ENCODE measurements at places on chromosomes 1 and 21.
A peak's percentile ranks its signal among the peaks of the same experiment; 100 is the strongest.

GRCh38 chr21:20106368-20106767, 891.8 kb upstream of the NCAM2 start:
- DNase-seq, result no peak

- DNase-seq, result no peak
Observed at GRCh38 chr1:18336801-18337200, 143.9 kb upstream of the KLHDC7A start.

DNA sequence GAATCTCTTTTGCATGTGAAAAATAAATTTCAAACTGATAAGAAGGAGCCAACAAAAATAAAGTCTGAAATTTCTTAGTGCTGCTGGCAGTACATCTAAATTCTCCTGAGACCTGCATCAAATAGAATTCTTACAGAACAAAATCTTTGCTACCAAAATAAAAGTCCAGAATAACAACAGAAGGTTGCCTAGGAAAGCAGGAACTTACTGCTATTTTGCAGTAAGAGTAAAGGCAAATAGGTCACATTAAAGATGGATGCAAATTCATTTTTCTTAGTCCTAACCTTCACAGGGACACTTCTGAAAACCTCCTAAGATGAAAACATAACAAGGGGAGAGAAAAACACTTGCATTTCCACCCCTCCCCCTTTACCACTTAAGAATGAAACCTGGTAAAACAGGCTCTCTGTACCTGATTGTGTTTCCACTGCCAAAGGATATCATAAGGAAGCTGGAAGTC, 59.0 kb downstream of the RUSC1 start:
- DNase-seq, result no peak

- peak; percentile 99 for DNase-seq
Observed at GRCh38 chr1:66676613-66677298, 75.5 kb upstream of the DYNLT5 start.

GRCh38 chr21:34793471-34793870, 124.7 kb downstream of the CLIC6 start:
- no peak for DNase-seq

GRCh38 chr1:202275061-202275770, 66.5 kb downstream of the UBE2T start:
- no peak for DNase-seq

GRCh38 chr1:24857507-24858133, 72.5 kb downstream of the RUNX3 start:
- no peak for DNase-seq

- DNase-seq, result peak; percentile 17
Observed at GRCh38 chr1:32247983-32248889, 1.2 kb downstream of the FAM167B start.

GRCh38 chr1:166884971-166885370, 8.9 kb upstream of the TADA1 start:
- DNase-seq, result no peak

GRCh38 chr1:31954607-31955283, 16.6 kb upstream of the PTP4A2 start:
- DNase-seq, result peak; percentile 25

- no peak for DNase-seq
Observed at GRCh38 chr1:198778049-198778448, 139.2 kb downstream of the PTPRC start.

DNA sequence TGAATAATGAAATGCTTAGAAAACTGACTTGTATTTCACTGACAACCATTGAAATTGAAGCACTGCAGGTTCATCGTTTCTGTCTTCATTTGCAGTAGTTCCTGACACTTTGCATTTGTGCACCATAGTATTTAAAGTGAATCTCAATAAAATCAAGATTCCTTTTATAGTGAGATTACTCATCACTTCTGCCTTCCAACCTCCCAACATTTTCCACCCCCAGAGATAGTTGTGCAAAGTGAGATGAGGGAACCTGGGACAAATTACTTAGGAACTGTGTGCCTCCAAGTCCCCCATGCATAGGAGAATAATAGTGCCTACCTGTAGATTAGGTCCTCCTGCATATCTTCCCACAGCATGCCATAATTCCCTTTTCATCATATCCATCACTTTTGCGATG, 114.9 kb upstream of the DPT start:
- DNase-seq, result no peak

DNA sequence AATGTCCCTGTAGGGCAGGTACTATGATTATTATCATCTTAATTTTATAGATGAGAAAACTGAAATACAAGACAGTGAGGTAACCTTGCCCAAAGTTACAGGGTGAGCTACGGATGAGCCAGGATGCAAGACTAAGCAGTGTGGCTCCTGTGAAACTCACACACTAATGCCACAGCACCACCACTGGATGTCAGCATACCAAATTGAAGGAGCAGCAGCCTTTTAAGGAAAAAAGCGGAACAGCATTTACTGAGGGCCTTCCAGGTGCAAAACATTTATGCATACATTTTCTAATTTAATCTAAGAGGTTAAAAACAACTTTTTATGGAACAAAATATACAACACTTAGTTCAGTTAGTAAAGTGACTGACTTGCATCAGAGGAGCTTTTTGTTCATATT, 41.7 kb downstream of the SEC16B start:
- no peak for DNase-seq

DNA sequence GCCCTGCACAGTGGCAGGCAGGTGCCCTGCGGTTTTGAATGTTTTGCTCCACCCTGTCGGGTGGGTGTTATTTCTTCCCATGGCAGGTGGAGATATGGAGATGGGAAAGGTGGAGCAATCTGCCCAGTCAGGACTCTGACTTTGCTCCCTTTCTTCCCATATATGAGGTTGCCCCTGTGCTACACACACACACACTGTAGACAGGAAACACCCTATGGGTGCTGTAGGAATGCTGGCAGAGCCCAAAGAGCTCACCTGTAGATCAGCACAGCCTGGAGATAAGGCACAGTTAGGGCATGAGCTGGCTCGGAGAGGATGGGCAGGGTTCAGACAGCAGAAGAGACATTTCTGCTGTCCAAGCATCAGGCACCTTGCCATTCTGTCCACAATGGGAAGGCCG, 246.0 kb upstream of the AJAP1 start:
- no peak for DNase-seq

- no peak for DNase-seq
Observed at GRCh38 chr1:226325178-226325577, 16.2 kb upstream of the LIN9 start.

DNA sequence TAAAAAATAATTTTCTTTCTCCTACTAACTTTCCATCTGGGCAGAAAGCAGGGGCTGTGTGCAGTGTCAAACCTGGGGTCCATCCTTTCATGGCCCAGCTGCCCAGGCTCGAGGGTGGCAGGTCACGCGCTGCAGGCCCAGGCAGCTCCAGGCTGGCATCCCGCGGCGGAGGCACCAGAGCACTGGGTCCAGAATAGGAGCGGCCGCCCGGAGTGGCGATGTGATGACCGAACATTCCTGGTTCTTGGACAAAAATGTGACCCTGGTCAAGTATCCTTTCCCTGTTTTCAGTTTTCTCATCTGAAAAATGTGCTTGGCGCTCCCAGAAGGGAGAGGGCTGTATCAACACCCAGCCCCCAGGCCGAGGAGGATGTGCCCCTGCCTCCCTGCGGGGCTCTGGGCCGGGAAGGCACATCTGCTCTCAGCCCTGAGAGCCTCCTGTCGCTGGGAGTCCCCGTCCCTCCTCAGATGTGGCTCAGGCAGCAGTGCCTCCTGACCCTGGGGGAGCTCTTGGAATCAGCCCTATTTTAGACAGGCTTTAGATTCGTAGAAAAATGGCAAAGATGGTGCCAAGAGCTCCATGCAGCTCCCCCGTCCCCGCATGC, 29.3 kb downstream of the SLX9 start:
- DNase-seq, result no peak

DNA sequence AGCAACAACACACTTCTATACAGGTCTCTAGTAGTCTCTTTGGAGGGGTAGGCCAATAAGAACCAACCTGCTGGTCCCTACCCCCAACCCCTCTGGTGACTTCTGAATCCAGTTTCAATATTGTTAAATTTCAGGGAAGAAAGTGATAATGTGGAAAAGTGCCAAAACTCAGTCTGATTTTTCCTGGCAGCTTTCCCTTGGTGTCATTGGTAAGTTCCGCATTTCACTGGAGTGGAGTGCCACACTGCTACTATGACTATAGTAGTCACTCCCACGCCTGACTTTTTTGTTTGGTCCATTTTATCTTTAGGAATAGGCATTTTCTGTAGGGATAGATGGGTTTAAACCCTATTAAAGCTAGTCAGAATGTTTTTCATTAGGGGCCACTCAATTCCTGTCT, 5.7 kb upstream of the ARID1A start:
- DNase-seq, result no peak

GRCh38 chr1:158107916-158108315, 72.8 kb upstream of the CD1D start:
- DNase-seq, result no peak

DNA sequence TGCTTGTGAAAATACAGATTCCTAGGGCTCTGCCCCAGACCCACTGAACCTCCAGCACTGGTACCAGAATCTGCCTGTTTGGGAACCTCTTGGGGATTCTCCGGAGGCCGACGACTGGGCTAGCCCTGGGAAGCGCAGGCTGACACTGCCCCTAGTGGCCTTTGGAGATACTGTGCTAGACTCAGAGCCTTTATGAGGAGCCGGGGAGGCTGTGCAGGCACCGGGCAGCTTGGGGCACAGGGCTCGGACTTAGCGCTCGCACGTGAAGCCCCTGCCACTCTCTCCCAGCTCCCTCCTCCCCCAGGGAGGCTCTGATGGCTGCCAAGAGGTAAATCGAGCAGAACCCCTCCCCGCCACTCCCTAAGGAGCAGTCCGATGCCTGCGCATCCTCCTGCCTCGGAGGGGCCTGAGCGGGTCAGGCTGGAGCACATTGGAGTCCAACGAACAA, 144.6 kb upstream of the TNR start:
- DNase-seq, result peak; percentile 23

- no peak for DNase-seq
Observed at GRCh38 chr1:43303471-43304313, 2.9 kb downstream of the TIE1 start.

DNA sequence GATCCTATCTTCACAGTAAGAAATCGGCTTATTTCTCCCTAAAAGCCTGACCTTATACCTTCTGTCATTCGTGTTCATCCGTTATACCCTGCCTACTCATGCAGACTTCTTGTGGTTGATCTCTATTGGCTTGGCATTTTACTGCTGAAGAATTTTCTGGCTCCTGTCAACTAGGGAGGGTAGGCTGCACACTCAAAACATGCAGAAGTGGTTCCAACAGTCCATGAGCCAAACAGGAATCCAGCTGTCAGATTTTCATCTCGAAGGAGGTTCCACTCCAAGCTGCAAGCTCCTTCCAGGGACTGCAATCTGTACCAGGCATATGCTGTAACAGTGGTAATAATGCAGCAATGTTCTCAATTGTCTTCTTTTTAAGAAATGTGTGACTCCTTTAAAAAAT, 10.1 kb downstream of the DNAJC11 start:
- peak; percentile 76 for DNase-seq

GRCh38 chr1:230858918-230859729, 9.2 kb downstream of the C1orf198 start:
- DNase-seq, result peak; percentile 46

GRCh38 chr21:42539931-42540343, 26.3 kb downstream of the SLC37A1 start:
- no peak for DNase-seq

DNA sequence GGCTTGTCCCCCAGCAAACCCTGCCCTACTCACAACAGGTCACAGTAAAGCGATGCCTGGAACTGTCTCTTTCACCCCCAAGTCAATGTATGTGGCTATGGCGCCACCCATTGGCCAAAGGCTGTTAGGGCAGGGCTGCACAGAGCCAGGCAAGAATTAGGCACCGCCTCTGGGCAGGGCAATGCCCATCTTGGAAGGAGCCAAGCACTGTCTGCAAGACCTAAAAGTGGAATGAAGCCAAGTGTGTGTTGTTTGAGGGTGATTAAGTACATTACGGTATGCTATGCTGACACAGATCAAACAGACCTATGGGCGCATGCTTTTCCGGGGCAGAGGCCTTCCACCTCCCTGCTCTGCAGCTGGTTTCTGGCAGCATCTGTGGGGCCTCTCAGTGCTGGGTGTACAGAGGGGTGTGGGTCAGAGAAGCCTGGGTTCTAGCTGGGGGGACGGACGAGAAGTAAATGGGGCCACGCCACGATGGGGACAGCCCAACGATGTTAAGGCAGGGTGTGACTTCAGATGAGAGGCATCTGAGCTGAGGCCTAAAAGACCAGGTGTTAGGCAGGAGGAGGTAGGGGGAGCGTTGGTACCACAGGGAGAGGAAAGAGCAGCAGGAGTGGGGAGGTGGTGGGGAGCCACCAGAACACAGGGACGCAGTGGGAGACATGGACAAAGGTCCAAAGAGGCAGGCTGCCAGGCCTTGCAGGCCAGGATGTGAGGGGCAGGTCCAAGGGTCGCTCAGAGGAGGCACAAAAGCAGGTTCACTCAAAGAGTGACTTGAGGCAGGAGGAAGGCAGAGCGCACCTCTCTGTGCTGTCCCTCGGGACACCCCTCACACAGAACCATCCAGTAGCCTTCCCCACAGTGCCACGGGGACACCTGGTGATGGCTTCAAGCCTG, 49.8 kb downstream of the ACOT7 start:
- peak; percentile 39 for DNase-seq

DNA sequence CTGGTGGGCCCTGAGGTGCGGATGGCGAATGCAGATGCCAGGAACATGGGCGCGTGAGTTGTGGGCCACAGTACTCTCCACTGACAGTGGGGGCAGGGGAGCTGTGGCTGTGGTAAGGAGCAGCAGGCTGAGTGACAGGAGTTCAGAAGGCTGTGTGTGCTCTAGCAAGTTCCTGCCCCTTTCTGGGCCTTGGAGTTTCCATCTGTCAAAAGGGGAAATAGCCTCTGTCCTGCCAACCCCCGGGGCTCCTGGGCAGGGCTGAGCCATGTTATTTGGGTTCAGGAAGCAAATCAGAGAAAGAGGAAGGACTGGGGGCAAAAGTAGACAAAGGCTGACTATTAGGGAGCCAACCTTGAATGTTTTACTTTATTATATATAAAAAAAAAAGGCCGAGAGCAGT, 19.5 kb upstream of the MFN2 start:
- no peak for DNase-seq

GRCh38 chr21:38307771-38308531, 51.2 kb downstream of the KCNJ15 start:
- DNase-seq, result peak; percentile 42

- DNase-seq, result no peak
Observed at GRCh38 chr1:232675260-232675659, 45.3 kb upstream of the SIPA1L2 start.

DNA sequence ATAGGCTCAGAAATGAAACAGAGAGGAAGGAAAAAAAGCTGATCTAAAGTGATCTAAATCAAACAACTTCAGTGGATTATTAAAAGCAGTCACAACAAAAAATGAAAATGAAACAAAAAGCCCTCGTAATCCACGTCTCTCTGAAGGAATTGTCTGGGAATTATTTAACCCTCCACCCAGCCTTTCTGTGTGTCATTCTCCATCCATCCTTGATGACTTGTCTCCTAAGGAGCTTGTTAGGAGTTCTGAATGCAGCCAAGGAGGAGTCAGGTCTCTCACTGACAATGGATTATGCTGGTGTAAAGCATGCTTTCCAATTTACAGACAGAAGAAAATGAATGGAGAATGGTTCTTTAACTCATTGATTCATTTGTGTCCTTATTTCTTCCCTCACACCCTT, 359.3 kb upstream of the RUNX1 start:
- DNase-seq, result no peak

- DNase-seq, result no peak
Observed at GRCh38 chr21:34836933-34837505, 168.2 kb downstream of the CLIC6 start.

Data from kidney glomerular epithelial cell (primary cell).